ENCODE measurements at places on chromosomes 2 and 18. TPM values are rescaled to one million over a fixed set of nuclear protein-coding genes. Genes with fewer than 3 reads are reported as not detected.

DNA sequence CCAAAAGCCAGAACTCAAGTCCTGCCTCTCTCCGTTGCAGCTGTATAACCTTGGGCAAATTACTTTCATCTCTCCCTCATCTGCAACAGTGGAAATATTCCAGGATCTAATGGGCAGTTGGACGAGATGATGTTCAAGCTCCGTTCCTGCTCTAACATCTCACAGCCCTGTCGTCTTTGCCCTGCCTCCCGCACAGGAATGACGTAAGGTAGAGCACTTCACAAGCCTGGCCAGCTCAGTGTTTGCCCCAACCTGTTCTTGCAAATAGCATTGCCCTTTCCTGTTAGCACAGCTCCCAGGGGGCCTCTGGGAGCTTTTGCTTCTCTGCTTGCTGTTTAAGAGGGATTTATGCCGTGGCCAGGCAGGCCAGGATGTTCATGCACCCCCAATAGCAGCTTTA, 107.9 kb downstream of the KLHL29 start:
- DNase-seq, result no peak

DNA sequence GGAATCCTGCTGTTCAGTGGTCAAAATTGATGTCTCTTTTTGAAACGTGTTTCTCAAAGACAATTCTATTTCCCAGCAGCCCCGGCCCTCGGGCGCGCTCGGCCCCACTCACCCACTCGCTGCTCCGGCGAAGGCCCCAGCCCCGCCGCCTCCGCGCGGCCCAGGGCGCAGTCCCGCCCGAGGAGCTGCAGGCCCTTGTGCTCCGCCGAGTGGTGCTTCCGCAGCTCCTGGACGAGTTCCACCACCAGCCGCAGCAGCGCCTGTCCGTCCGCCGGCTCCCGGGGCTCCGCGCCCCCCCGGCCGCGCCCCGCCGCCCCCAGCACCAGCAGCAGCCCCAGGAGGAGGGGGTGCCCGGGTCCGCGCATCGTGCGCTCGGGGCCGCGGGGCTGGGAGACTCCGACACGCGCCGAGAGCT, 413 bp downstream of the ALKAL2 start:
- no peak for DNase-seq

- DNase-seq, result no peak
Observed at GRCh38 chr2:118493213-118493612, 354.2 kb downstream of the EN1 start.

GRCh38 chr2:42009657-42010580, 37.9 kb upstream of the PKDCC start:
- DNase-seq, result no peak

GRCh38 chr2:226159875-226160479, 639.6 kb downstream of the IRS1 start:
- no peak for DNase-seq

GRCh38 chr2:16664052-16664731, 1.4 kb downstream of the CYRIA start:
- peak; percentile 71 for DNase-seq

GRCh38 chr2:175842996-175843395, 159.1 kb downstream of the LNPK start:
- DNase-seq, result no peak

GRCh38 chr2:241952816-241953215, 83.3 kb downstream of the RTP5 start:
- DNase-seq, result no peak

The ZNF892 gene
- 6.8 TPM for polyA plus RNA-seq

The CTAGE1 gene
- 0.03 TPM for polyA plus RNA-seq

The ACTG2 gene
- polyA plus RNA-seq, result 1.9 TPM

The CREG2 gene
- 0.55 TPM for polyA plus RNA-seq

Measured in renal pelvis (tissue), 12 donors.